NCI-H1048 (cell line): ENCODE measurements at places on chromosomes 4 and X.

GRCh38 chr4:53195815-53196661 lies 169.8 kb downstream of the SCFD2 start:
- no peak for DNase-seq

GRCh38 chr4:107863850-107864371 lies 39.2 kb downstream of the SGMS2 start:
- DNase-seq, result no peak

GRCh38 chr4:78749972-78750727 lies 26.0 kb upstream of the BMP2K start:
- no peak for DNase-seq

DNA sequence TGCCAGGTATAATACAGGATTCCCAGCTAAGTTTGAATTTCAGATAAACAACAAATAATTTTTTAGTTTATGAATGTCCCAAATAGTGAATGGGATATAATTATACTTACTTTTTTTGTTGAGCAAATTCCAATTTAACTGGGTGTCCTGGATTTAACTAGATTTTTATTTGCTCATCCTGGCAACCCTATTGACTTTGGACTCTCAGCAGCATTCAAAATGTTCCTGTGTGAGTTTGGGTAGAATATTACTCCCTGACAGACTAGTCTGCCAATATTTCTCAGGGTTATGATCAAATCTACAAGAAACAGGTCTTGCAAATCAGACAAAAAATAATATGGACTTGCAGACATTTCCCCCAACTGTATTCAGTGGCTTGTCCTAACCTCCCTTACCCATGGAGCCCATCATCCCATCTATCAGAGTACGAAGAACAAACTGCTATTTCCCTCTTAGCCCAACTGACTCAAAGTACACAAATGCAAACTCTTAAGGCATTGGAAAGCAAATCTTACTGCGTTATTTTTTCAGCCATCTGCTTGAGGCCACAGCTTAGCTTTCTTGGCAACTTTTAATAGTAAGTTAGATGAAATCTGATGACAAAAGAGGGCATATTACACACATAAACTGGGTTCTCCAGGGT lies 20.7 kb downstream of the SETD7 start:
- no peak for DNase-seq

DNA sequence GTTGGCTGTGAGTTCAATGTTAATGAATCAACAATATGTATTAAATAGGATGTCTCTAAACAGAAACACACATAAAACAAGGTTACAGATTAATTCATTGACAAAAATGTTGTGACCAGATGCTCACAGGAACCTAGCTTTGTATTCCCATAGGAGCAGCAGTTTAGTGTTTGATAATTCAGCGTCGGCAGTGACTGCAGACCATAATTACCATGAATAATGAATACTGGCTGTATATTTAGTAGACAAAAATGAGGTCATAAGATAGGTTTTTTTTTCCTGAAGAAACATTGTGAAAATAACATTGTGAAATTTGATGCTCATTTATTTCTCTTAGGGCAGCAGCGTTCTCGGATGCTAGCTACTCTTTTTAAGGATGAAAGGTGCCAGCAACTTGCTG lies 27.8 kb downstream of the COPS4 start:
- no peak for DNase-seq
